Endothelial cell of umbilical vein (primary cell): ENCODE measurements at places on chromosomes 3 and 15. TPM values are rescaled to one million over a fixed set of nuclear protein-coding genes. Genes with fewer than 3 reads are reported as not detected.

- no peak for DNase-seq
- no peak overlapping the region for H3K4me3 ChIP-seq
- no peaks in the 10 kb centered on the region for H3K36me3 ChIP-seq
- no peaks in the 10 kb centered on the region for H3K4me1 ChIP-seq
- H3K27ac ChIP-seq, result no peak overlapping the region
- H3K27me3 ChIP-seq, result no peaks in the 10 kb centered on the region
Observed at GRCh38 chr3:73426606-73427005, 198.1 kb downstream of the PDZRN3 start.

GRCh38 chr15:31130576-31131237, 29.2 kb upstream of the TRPM1 start:
- no peak overlapping the region for H3K27ac ChIP-seq
- no peaks in the 10 kb centered on the region for H3K36me3 ChIP-seq
- no peak overlapping the region for H3K4me3 ChIP-seq

- no peaks in the 10 kb centered on the region for H3K4me1 ChIP-seq
- no peak for DNase-seq
- H3K27me3 ChIP-seq, result no peaks in the 10 kb centered on the region
- H3K4me3 ChIP-seq, result no peak overlapping the region
Observed at GRCh38 chr3:49972656-49973055, 32.7 kb downstream of the RBM6 start.

DNA sequence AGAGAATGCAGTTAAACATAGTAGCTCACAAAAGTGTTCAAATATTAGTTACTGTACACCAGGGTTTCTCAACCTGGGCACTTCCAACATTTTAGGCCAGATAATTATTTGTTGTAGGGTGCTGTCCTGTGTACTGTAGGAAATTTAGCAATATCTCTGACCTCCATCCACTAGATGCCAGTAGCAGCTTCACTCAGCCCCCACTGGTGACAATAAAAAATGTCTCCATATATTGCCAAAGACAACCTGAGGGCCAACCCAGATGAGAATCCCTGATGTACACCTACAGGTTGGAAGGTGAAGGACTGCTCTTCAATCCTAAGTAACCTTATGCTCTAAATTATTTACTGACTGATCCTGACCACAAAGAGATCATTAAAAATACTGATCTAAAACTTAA, 32.5 kb downstream of the DCUN1D1 start:
- no peaks in the 10 kb centered on the region for H3K27me3 ChIP-seq
- H3K4me3 ChIP-seq, result no peak overlapping the region
- no peak for DNase-seq
- peaks cover 6% of the 10 kb centered on the region for H3K36me3 ChIP-seq
- no peak overlapping the region for H3K27ac ChIP-seq
- no peaks in the 10 kb centered on the region for H3K4me1 ChIP-seq

DNA sequence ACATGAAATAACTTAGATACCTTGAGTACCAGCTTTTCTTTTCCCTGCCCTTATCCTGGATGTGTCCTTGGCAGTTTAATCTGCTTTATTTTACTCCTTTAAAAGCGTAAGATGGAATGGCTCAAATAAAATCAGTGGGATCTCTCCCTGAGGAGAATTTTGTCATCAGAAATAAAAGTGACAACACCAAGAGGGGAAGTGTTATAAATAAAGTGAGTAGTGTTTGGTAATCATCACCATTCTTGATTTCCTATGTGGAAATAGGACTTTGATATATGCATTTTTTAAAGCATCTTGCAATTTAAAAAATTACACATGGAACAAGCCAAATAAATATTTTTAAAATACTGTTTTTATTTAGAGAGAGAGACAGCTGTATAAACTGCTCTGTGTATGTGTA, 76.5 kb downstream of the MBNL1 start:
- no peaks in the 10 kb centered on the region for H3K27me3 ChIP-seq
- peaks cover 42% of the 10 kb centered on the region for H3K4me1 ChIP-seq
- no peak for DNase-seq
- H3K4me3 ChIP-seq, result no peak overlapping the region
- H3K36me3 ChIP-seq, result peaks cover 5% of the 10 kb centered on the region
- no peak overlapping the region for H3K27ac ChIP-seq

GRCh38 chr3:183224180-183224970, 28.7 kb upstream of the B3GNT5 start:
- no peaks in the 10 kb centered on the region for H3K4me1 ChIP-seq
- H3K27ac ChIP-seq, result no peak overlapping the region
- no peak for DNase-seq

DNA sequence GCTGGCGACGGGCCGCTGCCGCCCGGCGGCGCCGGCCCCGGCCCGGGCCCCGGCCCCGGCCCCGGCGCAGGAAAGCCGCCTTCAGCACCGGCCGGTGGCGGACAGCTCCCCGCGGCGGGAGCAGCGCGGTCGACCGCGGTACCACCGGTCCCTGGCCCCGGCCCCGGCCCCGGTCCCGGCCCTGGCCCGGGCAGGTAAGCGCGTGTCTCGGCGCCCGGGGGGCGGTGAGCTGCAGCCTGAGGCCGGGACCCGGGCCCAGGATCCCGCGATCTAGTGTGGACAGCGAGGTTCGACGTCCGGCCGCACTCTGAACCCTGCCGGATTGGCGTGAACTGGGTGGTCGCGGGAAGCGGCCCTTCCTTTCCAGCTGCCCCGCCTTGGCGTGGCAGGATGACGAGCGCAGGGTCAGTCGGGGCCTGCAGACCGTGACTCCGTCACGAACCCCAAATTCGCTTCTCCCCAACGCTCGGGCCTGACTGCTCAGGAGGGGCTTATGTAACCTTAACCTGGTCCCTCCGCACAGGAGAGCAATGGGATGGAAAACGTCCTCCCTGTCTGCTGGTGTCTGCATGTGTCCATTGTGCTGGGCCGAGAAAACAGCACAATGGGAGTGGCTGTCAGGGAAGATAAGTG, 472 bp downstream of the BSN start:
- H3K27ac ChIP-seq, result no peak overlapping the region
- DNase-seq, result no peak
- peaks cover 18% of the 10 kb centered on the region for H3K27me3 ChIP-seq

DNA sequence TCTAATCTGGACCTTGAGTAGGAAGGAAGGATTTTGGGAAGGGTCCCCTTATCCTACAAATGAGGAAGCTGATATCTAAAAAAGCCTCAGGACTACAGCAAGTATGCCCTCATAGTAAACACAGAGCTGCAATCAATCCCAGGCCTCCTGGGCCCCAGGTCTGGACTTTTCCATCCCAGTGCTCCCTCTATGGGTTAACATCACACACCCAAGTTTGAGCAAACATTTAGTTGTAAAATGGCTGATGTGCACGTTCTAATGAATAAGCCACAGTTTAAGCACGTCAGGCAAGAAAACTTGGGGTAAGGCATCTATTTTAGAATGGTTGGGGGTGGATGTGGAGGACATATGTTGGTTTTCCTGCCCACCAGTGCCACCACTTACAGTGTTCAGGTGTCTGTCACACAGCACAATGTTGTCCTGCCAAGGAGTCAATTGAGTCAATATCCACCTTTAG, 44.3 kb upstream of the UBE2E1 start:
- no peak overlapping the region for H3K4me3 ChIP-seq
- no peaks in the 10 kb centered on the region for H3K4me1 ChIP-seq
- H3K27ac ChIP-seq, result no peak overlapping the region
- no peaks in the 10 kb centered on the region for H3K27me3 ChIP-seq
- H3K36me3 ChIP-seq, result no peaks in the 10 kb centered on the region

DNA sequence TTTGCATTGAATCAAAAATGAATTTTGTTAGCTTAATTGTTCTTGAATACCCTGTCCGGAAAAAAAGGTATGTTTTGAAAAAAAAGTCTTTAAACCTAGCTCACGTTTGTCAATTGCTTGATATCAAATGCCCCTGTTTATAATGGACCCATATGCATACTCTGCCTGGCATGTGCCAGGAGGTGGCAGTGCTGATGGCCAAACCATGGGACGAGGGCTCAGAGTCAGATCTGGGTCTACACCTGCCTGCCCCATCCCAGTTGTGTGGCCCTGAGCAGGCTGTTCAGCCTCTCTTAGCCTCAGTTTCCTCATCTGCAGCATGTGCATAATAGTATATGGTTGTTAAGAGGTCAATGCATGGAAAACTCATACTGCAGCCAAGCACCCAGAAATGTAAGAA, 38.8 kb downstream of the PRKCD start:
- no peak overlapping the region for H3K27ac ChIP-seq
- peaks cover 1% of the 10 kb centered on the region for H3K4me1 ChIP-seq
- H3K27me3 ChIP-seq, result no peaks in the 10 kb centered on the region
- H3K36me3 ChIP-seq, result no peaks in the 10 kb centered on the region

GRCh38 chr15:68080334-68080733, 26.2 kb downstream of the PIAS1 start:
- H3K27me3 ChIP-seq, result no peaks in the 10 kb centered on the region
- DNase-seq, result no peak
- no peaks in the 10 kb centered on the region for H3K36me3 ChIP-seq
- H3K4me3 ChIP-seq, result no peak overlapping the region
- no peak overlapping the region for H3K27ac ChIP-seq

GRCh38 chr15:48723969-48724368, 78.5 kb upstream of the FBN1 start:
- no peak for DNase-seq
- peaks cover 20% of the 10 kb centered on the region for H3K4me1 ChIP-seq
- H3K27me3 ChIP-seq, result no peaks in the 10 kb centered on the region

DNA sequence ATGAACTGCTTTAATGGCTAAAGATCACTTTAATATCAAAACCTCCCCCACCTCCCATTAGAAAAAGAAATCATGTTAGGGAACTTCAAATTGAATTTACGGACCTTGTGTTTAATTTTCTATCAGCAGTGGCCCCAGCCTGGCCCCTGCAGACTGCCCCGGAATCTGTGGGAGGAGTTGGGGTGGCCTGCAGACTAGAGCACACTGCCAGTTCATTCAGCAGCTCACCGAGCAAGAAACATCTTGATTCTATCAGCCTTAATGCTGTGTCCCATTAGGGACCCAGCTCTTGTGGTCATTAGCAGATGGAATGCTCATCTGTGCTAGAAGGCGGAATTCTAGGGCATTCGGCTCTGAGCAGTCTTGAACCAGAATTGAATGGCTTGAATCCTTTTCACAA, 54.2 kb downstream of the FLNB start:
- H3K27me3 ChIP-seq, result no peaks in the 10 kb centered on the region
- peaks cover 4% of the 10 kb centered on the region for H3K36me3 ChIP-seq
- H3K4me1 ChIP-seq, result peaks cover 70% of the 10 kb centered on the region
- H3K4me3 ChIP-seq, result no peak overlapping the region
- no peak overlapping the region for H3K27ac ChIP-seq

GRCh38 chr3:120198305-120198878, 86.6 kb downstream of the GPR156 start:
- H3K36me3 ChIP-seq, result no peaks in the 10 kb centered on the region
- H3K4me3 ChIP-seq, result no peak overlapping the region
- peak; percentile 39 for DNase-seq

DNA sequence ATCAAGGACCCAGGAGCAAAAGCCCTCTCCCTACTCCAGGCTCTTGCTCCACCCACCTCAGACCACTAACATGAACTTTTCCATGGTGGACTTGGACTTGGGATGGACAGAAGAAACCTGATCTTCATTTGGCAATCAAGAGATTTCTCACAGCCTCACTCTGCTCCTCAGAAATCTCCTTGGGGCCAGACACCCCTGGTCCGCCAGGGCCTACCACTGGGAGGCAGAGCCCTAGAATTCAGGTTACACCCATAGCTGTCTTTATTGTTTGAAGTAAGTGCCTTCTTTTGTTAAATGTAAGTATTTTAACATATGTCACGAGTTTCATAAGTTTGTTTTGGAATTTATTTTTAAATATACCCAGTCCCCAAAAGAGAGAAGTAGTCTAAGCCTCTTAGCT, 13.2 kb downstream of the SHF start:
- H3K36me3 ChIP-seq, result no peaks in the 10 kb centered on the region
- H3K27ac ChIP-seq, result no peak overlapping the region
- DNase-seq, result no peak
- H3K4me3 ChIP-seq, result no peak overlapping the region
- no peaks in the 10 kb centered on the region for H3K27me3 ChIP-seq

GRCh38 chr3:64685331-64685799, 2.4 kb downstream of the ADAMTS9 start:
- no peak for DNase-seq
- H3K36me3 ChIP-seq, result peaks cover 5% of the 10 kb centered on the region
- H3K27me3 ChIP-seq, result no peaks in the 10 kb centered on the region
- H3K27ac ChIP-seq, result peak overlapping the region; percentile 84
- peak overlapping the region; percentile 88 for H3K4me3 ChIP-seq

DNA sequence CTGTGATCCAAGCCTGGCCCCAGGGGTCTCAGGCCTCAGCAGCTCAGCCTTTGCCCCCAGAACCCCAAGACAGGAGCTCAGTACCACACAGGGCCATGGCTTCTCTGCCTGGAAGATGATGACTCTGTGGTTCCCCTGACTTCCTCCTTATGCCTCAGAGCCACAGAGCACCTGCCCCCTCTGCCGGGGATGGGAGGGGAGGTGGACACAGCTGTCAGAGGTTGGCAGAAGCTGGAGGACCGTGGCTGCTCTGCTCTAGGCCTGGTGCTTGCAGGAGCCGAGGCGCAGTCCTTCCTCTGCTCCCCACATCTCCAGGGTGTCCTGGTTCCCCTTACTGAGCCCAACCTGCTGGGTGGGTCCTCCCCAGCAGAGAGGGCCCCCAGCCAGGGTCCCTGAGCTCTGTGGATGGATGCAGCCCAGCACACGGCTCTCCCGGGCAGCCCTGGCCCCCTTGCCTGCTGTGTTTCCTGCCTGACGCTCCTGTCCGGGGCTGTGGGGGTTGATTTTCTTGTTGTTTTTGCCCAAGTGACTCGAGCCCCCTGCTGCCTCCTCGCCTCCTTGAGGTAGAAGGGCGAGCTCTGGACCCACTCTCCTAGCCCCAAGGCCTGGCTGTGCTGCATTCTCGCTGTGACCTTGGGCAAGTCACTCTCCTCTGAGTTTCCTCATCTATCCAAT, 36.6 kb downstream of the PSTPIP1 start:
- H3K4me3 ChIP-seq, result no peak overlapping the region
- no peaks in the 10 kb centered on the region for H3K36me3 ChIP-seq
- H3K27ac ChIP-seq, result no peak overlapping the region

DNA sequence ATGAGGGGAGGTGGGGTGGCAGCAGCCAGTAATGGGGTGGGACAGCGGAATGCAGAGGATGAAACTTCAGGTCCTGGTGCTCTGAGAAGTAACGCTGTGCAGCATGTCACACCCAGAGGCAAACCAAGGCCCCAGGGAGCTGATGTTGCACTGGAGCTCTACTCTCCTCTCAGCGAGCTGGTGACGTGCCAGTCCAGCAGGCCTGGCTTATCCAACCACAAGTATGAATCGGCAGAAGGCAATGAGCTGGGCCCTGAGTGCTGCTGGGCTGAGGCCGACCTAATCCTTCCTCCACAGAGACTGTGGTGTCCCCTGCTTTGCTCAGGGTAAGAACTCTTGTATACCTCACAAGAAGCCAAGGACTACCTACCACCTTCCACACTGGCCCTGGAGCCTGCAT, 30.5 kb downstream of the CD86 start:
- no peaks in the 10 kb centered on the region for H3K36me3 ChIP-seq
- H3K4me3 ChIP-seq, result no peak overlapping the region
- no peaks in the 10 kb centered on the region for H3K4me1 ChIP-seq
- no peak overlapping the region for H3K27ac ChIP-seq
- no peaks in the 10 kb centered on the region for H3K27me3 ChIP-seq

The PAK6 gene
- not detected in 2 replicates for total RNA-seq

The ALPK3 gene
- total RNA-seq, result 36.2 and 41.7 TPM in 2 replicates

The CCK gene
- not detected in 2 replicates for total RNA-seq

The GCSAM gene
- not detected in 2 replicates for total RNA-seq

The TICRR gene
- 19.4 and 20.5 TPM in 2 replicates for total RNA-seq

The IL20RB gene
- total RNA-seq, result 1.6 and 2.5 TPM in 2 replicates
